ENCODE measurements at places on chromosomes 2 and 18. TPM values are rescaled to one million over a fixed set of nuclear protein-coding genes. Genes with fewer than 3 reads are reported as not detected.

Gene ASB18
- not detected for total RNA-seq

Gene CXCR2
- not detected for total RNA-seq

Gene ALPP
- total RNA-seq = not detected

Gene ACMSD
- total RNA-seq = not detected

Gene UGT1A5
- not detected for total RNA-seq

Gene ERFE
- total RNA-seq = 0.56 TPM

Gene PAX3
- total RNA-seq = not detected

Gene FLACC1
- 1.3 TPM for total RNA-seq

Gene NPAS2
- 27.7 TPM for total RNA-seq

Gene TMEM163
- 0.76 TPM for total RNA-seq

Gene CMPK2
- total RNA-seq = 0.36 TPM
